Breast epithelium (tissue), 4 donors: ENCODE measurements at places on chromosomes 16 and 17.

DNA sequence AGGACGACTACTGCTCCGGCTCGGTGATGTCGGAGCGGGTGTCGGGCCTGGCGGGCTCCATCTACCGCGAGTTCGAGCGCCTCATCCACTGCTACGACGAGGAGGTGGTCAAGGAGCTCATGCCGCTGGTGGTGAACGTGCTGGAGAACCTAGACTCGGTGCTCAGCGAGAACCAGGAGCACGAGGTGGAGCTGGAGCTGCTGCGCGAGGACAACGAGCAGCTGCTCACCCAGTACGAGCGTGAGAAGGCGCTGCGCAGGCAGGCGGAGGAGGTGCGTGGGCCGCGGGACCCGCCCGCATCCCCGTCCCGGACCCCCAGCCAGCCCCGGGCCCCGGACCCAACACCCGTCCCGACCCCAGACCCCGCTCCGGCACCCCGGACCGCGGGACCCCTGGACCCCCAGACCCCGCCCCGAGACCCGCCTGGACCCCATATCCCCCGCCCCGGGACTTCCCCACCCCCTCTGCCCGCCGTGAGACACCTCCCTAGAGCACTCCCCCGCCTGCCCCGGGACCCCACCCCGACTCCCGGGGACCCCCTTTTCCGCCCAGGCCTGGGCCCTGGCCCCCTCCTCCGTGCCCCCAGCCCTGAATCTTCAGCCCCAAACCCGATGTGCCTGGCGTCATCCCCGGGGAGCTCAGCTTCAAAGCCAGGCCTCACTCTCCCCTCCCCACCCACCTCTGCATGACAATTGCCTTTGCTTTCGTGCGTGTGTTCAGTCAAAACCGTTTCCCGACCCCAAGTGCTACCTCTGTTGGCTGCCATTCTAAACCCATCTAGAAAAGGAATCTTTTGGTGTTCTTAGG, 594 bp downstream of the MAPK8IP3 start:
- DNase-seq: no peak

DNA sequence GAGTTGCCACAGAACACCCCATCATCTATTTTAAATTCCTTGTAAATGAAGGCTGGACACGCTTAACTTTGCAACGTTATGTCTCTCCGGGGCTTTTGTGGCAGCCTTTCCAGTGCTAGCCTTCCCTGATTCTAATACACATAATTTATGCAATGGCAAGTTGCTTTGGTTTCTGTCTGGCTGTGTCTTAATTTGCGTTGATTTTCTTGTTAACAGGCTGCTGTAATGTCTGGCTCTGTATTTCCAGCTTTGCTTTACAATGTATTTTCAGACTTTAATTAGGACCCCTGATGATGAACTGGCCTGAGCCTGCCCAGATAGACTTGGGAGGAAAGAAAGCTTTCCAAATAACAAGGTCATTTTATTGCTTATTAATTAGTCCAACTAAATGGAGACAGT, 30.3 kb downstream of the ARSG start:
- DNase-seq: no peak

GRCh38 chr17:38327936-38328335, 15.8 kb downstream of the GPR179 start:
- no peak for DNase-seq

GRCh38 chr16:74556375-74556922, 50.5 kb downstream of the GLG1 start:
- no peak for DNase-seq

DNA sequence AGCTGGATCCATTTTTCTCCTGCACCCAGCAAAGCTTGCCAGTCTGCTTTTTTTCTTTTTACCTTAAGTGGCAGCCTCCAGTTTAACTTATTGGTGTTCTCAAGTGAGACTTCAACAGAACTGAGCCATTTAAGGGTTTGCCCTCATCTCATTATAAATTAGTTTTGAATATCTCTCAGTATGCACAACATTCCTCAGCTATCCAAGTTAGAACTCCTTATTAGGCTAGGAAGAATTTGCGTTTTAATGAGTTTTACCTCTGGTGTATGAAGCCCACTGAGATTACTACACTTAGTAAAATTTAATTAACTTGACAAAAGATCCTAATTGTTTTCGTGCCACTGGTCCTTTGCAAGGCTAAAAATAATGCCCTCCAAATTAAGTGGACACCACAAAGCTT, 232.4 kb downstream of the CDH11 start:
- DNase-seq: no peak

DNA sequence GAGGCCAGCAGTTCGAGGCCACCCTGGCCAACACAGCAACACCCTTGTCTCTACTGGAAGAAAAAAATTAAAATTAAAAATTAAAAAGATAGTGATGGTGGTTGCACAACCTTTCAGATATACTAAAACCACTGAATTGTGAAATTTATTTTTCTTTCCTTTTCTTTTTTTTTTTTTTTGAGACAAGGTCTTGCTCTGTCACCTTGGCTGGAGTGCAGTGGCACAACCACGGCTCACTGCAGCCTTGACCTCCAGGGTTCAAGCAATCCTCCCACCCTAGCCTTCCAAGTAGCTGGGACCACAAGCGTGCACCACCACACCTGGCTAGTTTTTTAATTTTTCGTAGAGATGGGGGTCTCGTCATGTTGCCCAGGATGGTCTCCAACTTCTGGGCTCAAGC, 254.4 kb downstream of the SLC39A11 start:
- no peak for DNase-seq

DNA sequence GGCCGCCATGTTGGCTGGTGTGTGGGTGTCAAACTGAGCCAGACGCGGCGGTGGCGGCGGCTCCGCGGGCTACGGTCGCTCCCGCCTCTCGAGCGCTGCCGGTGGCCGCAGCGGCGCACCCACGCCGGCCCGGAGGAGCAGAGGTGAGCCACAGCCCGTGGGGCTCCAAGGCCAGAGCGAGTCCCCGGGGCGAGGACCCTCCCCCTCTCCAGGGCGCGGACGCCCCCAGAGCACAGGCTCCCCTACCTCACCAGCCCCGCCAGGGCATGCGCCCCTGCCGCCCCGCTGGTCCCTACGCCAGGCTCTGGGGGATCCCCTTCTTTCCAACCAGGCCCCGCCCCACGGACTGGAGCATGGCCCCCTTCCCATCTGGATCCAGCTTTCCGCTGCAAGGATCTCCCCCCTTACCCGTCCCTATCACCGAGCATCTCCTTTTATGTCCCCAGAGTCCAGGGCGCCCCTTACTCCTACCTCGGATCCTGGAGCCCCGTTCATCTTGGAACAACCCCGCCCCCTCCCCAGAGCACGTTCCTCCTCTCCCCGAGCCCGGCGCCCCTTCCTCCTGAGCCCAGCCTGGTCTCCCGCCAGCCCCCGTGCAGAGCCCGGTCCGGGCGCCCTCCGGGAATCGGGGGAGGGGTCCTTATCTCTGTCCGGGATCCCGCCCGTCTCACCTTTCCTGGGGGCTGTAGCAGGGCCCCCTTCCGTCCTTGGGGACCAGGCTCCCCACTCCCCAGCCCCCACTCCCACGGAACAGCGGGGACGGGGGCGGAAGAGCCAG, 412 bp downstream of the EPN2 start:
- DNase-seq: peak; percentile 54

DNA sequence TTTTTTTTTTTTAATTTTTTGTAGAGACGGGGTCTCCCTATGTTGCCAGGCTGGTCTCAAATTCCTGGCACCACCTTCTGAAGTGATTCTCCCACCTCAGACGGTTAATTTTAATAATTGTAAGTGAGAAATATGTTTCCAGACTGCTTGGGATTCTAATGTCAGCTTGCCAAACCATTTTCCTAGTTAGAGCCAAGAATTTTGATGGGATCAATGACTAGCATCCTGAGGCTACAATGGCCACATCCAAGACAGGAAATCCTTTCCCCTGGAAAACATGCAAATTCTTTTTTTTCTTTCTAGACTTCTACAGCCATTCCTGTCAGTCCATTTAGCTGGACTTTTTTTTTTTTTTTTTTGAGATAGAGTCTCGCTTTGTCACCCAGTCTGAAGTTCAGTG, 32.6 kb downstream of the IGF2BP1 start:
- no peak for DNase-seq

DNA sequence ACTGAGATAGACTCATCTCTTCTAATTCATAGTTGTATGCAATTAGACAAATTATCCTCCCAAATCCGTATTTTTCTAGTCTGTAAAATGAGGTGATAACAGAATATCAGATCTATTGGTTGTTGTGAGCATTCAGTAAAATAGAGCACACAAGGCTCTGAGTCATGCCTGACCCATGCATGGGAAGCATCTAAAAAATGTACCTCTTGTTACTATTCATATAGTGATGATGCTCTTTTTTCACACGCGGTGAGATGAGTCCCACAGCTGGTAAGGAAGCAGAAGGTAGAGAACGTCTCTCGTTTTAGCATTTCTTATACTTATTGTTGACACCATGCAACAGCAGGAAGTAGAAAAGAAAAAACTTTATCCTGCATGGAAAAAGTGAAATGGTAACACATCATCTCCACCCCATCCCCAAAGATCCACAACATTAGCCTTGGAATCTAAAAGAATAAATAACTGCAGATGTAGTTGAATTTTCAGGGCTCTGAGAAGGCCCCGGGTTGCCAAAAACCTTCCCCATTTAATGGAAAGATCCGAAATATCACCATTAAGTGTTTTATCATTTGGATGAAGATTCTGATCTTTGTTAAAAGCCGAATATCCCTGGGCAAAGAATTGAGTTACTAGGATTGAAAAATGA, 215.6 kb downstream of the TMEM114 start:
- no peak for DNase-seq

GRCh38 chr17:15351478-15351840, 10.1 kb upstream of the TEKT3 start:
- no peak for DNase-seq

- DNase-seq: no peak
Observed at GRCh38 chr16:19601083-19601976, 45.8 kb downstream of the VPS35L start.

DNA sequence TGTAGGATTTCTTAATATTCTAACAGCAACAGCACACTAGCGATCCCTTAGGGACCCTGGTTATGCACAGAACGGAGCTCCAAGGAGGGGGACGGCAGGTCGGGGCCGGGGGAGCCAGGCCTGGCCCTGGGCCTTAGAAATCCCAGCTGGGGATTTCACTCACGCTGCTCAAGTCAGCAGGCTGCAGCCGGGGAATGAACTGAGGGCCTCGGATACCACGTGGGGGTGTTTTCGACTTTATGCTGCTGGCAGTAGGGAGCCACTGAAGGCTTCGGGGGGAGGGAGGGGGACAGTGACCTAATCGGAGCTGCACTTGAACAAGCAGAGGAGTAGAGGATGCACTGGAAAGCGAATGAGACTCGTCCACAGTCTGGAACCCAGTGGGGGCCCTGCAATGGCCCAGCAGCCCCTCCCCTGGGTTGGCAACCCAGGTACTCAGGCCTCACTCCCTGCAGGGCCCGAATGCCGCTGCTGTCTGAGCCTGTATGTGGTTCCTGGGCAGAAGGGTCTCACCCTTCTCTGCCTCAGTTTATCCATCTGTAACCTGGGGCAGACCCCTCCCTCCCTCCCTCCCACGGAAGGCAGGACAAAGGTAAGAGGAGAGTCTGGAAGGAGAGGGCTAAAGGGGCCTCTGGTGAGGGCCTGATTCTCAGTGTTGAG, 53.7 kb downstream of the RPH3AL start:
- DNase-seq: peak; percentile 49

DNA sequence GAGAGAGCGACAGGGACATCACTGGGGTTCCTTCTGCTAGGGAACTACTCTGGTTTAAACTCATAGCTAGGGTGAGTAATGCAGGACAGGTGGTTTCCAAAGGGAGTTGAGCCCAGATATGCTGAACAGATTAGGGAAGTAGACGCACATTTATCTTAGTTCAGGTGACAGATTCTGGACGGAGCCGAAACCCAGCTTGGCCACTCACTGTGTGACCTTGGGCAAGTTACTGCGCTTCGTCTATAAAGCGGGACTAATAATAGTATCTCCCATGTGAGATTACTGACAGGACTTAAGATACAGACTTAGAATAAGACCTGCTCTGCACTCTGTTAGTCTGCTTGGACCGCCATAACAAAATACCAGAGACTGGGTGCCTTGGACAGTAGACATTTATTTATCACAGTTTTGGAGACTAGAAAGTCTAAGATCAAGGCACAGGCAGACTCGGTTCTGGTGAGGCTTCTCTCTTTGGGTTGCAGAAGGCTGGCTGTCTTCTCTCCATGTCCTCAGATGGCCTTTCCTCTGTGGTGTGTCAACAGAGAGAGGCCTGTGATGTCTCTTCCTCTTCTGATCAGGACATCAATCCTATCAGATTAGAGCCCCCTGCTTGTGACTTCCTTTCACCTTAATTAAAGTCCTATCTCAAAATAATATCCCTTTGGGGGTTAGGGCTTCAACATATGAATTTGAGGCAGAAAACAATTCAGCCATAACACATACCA, 12.1 kb downstream of the SCNN1G start:
- DNase-seq: no peak

DNA sequence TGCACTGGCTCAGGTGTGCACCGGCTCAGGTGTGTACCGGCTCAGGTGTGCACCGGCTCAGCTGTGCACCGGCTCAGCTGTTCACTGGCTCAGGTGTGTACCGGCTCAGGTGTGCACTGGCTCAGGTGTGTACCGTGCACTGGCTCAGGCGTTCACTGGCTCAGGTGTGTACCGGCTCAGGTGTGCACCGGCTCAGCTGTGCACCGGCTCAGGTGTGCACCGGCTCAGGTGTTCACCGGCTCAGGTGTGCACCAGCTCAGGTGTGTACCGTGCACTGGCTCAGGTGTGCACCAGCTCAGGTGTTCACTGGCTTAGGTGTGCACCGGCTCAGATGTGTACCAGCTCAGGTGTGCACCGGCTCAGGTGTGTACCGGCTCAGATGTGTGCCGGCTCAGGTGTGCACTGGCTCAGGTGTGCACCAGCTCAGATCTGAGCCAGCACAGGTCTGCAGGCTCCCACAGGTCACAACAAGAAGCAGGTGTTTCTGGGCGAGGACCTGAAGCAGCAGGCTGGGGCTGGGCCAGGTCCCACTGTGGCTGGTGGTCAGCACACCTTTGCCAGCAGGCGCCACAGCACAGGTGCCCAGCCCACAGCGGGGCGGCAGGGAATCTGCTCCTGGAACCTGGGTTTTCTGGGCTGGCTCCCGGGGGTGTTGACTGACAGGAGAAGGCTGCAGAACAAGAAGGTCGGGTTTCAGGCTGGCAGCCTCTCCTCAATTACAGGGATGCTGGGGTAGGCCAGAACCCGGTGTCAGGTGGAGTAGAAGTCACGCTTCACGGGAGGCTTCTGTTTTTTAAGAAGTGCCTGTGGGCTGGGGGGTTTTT, 17.2 kb downstream of the METRNL start:
- DNase-seq: peak; percentile 87

DNA sequence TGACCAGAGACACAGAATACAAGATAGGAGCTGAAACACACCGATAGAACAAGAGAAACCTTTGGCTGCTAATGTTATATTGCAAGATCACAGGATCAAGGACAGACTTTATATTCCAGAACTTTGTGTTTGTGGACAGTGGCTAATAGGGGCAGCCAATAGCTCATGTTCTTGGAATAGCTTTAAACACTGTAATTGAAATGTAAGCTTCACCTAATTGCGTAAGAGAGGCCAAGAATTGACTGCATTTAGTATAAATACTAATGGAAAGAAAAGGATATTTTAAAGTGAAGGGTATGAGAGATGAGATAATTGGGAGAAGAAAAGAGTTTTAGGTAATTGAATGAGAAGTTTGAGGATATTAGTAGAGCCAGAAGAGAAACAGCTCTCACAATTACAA, 758.8 kb downstream of the CDH11 start:
- DNase-seq: no peak

GRCh38 chr17:2794111-2794803, 2.0 kb upstream of the RAP1GAP2 start:
- no peak for DNase-seq
